ENCODE measurements at places on chromosomes 13 and 19. TPM values are rescaled to one million over a fixed set of nuclear protein-coding genes. Genes with fewer than 3 reads are reported as not detected.
A peak's percentile ranks its signal among the peaks of the same experiment; 100 is the strongest.

The ZNF677 gene
- 7.1 TPM for total RNA-seq

The SERP2 gene
- total RNA-seq, result 8.1 TPM

The IL12RB1 gene
- total RNA-seq, result not detected

The PBX4 gene
- total RNA-seq, result 2.6 TPM

The COL5A3 gene
- total RNA-seq, result not detected

The PPP1R13L gene
- total RNA-seq, result 32.8 TPM

The MBNL2 gene
- total RNA-seq, result 36.5 TPM

The ATP4A gene
- not detected for total RNA-seq

The SGCG gene
- 0.10 TPM for total RNA-seq

The ZNF845 gene
- 9.2 TPM for total RNA-seq

The SHISA7 gene
- not detected for total RNA-seq

GRCh38 chr13:80093888-80094287, 247.0 kb downstream of the SPRY2 start:
- DNase-seq, result no peak

DNA sequence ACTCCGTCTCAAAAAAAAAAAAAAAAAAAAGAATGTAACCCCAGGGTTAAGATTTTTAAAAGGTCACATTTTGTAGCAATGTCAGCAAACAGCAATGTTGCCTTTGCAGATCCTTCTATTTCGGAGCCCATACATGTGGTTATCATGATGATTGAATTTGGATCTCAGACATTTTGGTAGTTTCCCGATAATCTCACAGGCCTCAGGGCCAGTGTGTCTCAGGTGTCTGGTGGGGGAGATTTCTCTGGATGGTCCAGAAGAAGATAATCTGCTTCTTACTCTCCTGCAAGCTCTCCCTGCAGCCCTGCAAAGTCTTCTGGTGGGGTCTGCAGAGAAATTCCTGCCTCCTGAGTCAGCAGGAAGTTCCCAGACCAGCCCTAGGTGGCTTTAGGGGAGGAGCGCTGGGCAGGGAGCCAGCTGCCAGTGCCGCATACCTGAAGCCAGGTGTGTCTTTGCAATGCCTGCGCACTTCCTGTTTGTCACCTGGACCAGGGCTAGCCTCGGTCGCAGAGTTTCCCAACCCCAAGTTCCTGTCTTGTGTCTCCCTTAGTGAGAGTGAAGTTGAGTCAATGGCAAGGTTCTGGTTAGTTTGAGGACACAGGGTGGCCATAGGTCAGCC, 1.4 kb downstream of the SH2D3A start:
- DNase-seq, result peak; percentile 70

DNA sequence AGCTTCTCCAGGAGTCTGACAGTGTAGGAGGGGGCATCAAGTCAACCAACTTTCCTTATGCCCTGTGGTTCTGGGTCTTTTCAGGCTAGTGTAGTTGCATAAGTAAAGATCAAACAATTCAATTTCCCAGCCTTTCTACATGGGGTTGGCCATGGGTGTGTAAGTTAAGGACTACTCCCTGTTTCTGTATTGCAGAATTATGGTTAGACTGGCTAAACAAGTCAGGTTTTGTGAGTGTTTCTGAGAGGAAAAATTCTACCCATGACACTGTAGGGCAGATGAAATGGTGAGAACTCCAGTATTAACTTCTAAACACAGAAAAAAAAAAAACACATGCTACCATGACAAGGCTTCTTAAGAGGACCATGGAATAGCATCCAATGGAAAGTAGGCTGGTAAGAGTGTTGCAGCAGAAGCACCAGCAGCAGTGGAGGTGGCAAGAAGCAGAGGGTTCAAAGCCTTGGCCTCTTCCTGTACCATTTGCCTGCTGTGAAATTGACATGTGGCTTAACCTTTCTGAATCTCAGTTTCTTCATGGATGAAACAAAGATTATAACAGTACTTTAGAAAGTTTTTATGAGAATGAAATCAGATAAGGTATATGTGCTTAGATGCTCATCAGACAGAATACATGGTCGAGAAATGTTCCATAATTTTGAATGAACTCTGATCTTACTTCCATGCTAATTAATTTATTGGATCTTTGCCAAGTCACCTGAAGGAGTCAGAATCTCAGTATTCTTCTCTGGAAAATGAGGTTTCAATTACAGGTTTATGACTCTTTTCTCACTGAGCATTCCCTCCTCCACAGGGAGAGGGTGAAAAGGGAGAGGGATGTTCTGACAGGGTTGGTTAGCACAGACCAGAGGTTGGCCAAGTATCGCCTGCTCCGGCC, 11.4 kb upstream of the SCEL start:
- no peak for DNase-seq

DNA sequence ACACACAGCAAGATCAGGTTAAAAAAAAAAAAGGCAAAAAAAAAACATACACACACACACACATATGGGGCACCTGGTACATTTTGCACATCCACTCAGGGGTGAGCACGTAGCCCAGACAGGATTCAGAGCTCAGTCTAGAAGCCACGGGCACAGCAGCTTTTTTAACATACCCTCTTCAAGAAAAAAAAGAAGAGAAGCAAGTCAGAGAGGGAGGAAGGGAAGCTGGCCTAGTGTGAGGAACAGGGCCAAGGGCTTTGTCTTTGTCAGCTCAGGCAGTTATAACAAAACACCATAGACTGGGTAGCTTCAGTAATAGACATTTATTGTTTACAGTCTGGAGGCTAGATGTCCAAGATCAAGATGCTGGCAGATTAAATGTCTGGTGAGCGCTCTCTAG, 2.3 kb upstream of the TPM4 start:
- DNase-seq, result no peak

- DNase-seq, result no peak
Observed at GRCh38 chr19:11425719-11426457, 6.8 kb upstream of the RGL3 start.

DNA sequence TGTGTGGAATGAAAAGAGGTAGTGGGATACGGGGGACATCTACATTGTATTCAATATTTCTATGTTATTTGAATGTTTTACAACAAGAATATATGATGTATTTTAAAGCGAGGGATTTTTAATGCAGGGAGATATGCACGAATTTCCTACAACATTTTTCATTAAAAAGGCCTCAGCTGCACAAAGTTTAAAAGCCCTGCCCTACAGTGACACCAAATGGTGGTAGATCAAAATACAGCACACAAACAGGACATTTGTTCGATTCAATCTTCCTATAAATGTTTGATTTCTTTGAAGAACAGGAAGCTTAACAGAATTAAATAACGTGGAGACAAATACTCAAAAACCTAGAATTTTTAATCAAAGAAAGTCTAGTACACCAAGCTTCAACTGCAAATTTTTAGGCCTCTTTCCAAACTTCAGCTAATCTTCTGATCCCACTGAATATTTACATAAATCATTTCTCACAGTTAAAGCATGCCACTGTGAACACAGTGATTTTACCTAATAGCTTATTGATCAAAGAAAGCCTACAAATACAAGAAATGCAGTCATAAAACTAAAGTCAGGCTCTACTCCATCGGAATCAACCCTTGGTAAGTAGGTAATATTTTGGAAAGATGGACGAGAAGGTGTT, 257.2 kb downstream of the DIAPH3 start:
- peak; percentile 52 for DNase-seq

DNA sequence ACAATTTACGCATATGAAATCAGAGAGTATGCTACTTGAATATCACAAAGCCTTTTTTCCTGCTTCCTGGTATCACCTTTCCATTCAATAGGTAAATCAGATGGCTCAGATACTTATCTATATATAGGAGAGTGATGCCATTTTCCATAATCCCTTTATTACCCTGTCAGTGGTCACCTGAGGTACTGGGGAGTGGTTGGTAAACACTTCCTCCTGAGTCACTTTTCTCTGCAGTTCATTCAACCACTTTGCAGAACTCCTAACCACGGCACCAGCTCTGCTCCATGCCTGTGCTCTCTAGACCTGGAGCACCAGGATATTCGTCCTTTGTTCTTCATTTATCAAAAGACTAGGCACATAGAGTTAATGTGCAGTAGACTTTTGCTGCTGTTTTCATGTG, 748.5 kb upstream of the KLHL1 start:
- DNase-seq, result no peak

GRCh38 chr13:100543872-100544602, 44.6 kb downstream of the GGACT start:
- peak; percentile 59 for DNase-seq

DNA sequence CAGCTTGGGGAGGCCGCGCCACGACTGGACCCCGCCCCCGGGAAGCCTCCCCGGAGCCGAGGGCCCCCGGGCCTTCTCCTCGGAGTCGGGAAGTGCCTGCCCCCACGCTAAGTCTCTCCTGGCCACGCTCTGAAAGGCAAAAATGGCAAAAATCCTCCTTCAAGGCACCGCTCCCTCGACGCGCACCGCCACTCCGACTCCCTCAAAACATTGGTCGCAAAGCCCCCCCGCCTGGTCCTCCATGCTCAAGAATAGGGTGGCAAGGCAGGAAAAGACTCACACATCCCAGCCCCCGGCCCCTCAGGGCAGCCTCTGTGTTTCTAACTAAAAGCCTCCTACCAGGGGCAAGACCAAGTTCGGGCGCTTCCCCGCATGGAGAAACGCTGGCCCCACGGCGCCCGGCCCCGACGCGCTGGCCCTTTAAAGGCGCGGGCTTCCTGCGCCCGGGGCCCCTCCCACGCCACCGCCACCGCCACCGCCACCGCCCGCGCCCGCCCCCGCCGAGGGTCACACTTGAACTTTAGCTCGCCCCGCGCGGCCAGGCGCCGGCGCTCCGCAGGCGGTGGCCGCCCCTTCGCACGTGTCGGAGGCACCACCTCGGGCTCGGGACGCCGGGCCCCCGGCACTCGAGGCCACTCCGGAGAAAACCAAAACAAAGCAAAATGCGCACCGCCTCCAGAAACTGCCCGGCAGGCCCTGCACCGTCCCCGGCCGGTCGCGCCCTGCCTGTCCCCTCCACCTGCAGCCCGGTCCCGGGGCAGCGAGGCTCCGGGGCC, 1.9 kb downstream of the FOXO1 start:
- DNase-seq, result no peak

DNA sequence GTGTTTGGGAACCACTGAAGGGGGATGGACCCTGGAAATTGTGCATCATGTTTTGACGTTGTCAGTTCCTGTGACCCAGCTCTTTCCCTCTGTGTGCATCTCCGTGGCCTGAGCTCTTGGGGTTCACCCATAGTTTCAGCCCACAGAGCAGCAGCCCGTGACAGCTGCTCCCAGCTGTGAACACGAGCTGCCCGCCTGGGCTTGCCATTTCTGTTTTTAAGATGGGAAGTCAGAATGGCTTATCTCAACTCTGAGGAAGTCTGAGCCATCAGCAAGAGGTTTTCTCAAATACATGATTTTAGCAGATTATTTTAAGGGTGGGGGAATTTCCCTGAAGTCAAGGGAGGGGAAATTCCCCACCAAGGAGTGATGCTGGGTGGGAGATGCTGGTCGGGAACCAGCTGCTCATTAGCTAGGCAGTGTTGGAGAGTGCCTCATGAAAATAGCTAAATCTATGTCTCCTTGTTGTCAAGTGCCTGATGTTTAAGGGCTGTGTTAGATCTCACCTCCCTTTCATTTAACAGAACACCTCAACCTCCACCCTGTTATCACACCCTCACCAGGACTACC, 34.8 kb upstream of the C1QTNF9 start:
- DNase-seq, result no peak

- DNase-seq, result no peak
Observed at GRCh38 chr13:58633226-58633625, 1001.7 kb downstream of the PCDH17 start.

DNA sequence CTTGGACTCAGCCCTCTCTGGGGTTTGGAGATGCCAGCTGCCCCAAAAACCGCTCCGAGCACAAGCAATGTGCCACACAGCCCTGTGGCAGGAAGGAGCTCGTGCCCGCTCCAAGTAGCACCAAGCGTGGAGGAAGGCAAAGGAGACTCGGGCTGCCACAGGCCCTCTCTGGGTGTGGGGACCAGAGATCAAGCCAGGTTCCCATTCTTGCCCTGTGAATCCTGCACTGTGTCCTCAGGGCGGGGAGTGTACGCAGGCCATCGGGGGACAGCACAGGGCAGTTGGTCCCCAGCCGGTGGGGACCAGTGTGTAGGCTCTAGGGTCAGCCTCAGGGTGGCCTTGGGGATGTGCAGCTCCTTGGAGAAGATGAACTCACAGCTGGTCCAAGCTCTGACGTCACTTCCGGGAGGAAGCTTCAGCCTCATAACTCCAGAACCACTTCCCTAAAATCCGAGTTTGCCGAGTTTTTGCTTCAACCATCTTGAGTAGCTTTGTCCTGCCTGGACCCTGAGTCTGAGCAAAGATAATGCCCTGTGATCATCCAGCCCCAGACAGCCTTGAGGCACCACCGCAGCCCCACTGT, 9.3 kb upstream of the CPAMD8 start:
- DNase-seq, result no peak

GRCh38 chr13:113856716-113857065, 7.2 kb downstream of the GAS6 start:
- peak; percentile 61 for DNase-seq

GRCh38 chr19:4970558-4971423, 1.9 kb downstream of the KDM4B start:
- DNase-seq, result no peak

GRCh38 chr19:34578751-34579150, 97.2 kb downstream of the WTIP start:
- DNase-seq, result no peak

- no peak for DNase-seq
Observed at GRCh38 chr19:31444931-31445330, 95.7 kb upstream of the TSHZ3 start.

- DNase-seq, result no peak
Observed at GRCh38 chr13:33940898-33941297, 122.9 kb downstream of the RFC3 start.

DNA sequence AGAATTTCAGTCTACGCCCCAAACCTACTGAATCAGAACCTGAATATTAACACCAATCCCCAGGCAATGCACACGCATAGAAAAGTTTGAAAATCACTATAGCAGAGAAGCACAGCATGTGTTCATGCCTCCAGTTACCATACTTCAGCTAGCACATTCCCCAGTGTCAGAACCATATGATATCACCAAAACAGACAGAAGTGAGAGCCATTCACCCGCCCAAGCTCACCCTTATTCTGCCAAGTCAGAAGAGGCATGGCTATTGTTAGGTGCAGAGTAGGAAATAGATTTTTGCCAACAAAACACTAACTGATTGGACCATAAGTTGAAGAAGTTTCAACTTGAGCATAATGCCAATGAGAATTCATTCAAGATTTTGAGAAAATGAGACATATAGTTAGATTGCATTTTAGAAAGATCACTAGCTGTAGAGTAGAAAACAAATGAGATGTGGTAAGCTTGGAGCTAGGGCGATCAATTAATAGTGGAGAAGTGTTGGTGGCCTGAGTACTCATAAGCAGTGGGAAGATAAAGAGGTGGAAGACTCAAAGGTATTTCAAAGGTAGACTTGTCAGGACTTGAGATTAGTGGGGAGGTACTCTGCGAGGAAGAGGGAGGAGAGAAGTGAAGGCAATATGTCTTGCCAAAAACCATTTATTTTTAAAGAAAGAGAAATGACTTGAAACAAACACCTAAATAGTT, 492.4 kb downstream of the SUCLA2 start:
- DNase-seq, result no peak

- no peak for DNase-seq
Observed at GRCh38 chr13:105219651-105220050, 1315.8 kb downstream of the EFNB2 start.

DNA sequence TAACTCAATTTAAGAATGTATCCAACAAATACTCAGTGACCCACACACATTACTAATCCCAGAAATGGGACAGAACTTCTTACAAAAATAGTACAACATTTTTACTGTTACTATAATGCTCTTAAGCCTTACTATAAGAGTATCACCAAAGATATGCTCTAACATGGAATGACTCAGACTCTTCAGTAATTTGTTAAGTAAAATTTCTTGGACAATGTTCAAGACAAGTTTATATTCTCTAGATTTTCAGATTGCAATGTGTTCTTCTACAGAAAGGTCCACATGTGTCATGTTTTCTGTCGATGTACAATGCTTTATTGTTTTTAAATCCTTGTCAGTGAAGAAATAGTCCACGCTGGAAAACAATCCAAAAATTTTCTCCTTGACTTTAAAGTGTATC, 66.3 kb upstream of the RFXAP start:
- no peak for DNase-seq
